Memory B cell (primary cell): ENCODE measurements at places on chromosomes 7 and 10.

DNA sequence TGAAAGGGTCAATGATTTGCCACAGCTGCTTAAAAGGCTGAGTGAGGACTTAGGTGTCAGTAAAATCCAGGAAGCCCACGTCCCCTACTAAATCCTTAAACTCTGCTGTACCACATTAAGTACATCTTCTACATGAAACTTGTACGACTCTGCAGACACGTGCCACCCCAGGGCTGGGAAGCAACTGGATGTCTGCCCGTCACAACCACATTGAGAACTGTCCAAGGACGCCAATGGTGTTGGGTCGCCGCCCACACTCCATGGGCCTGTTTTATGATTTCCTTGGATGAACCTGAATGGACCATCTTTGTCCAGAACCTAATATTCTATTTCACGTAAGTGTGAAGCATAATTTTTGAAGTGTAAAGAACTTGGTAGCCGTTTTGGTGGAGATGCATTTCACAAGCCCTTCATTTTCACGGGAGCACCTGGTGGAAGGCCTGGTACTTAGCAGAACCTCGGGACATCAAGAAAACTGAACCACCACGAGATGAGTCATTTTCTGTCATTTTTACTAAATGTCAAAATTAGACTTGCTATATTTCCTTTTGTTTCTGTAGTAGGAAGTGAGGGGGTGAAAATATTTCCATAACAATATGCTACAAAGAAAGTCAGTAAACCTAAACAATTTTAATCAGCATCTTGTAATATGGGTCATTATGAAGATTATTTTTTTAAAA is 134.9 kb downstream of the SFMBT2 start:
- DNase-seq, result no peak

DNA sequence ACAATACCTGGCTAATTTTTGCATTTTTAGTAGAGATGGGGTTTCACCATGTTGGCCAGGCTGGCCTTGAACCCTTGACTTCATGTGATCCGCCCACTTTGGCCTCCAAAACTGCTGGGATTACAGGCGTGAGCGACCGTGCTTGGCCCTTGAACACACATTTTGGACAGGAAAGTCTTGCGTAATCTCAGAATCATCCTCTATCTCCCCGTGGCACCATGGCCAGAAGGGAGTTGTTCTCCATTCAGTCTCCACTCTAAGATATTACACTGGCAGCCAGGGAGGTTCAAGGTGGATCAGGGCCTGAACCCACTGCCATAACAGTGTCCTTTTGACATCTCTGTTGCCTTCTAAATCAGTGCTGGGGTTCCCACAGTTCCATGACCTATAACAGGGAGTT is 29.2 kb upstream of the GALNTL5 start:
- no peak for DNase-seq

GRCh38 chr10:85547460-85548023 is 819.1 kb downstream of the GRID1 start:
- no peak for DNase-seq

GRCh38 chr7:27917774-27918314 is 177.9 kb downstream of the TAX1BP1 start:
- no peak for DNase-seq

DNA sequence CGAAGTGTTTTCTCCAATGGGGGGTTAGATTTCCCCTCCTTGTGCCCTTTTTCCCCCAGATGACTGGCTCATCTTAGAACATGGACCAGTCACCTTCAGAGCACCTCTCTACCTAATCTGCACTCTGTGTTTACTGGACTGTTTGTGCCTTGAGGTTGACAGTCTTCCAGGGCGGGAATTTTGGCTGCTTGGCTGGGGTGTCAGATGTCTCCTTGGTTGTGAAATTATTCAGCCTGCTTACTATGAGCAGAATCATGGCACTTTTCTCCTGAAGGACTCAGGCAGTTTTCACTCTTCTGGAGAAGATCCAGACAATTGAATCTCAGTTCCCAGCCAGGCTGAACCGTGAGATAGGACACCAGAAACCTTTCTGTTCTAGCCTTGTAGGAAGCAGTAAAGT is 60.3 kb upstream of the NFKB2 start:
- DNase-seq, result no peak

DNA sequence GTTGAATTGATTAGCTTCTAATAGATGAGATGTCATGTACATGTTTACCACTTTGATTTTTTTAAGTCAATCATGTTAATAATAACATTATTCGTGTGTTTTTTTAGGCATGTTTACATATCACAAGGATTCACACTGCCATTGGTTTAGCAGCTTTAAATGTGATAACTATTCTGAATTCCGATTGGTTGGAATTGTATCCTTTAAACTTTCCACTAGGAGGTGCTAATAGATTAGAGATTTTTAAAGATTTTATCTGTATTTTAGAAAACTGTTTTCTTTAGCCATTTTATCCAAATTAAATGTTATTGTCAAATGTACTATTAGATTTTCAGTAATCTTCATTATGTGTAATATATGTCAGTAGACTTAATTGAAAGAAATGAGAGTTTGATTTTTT is 83.2 kb downstream of the HECTD2 start:
- DNase-seq, result no peak

DNA sequence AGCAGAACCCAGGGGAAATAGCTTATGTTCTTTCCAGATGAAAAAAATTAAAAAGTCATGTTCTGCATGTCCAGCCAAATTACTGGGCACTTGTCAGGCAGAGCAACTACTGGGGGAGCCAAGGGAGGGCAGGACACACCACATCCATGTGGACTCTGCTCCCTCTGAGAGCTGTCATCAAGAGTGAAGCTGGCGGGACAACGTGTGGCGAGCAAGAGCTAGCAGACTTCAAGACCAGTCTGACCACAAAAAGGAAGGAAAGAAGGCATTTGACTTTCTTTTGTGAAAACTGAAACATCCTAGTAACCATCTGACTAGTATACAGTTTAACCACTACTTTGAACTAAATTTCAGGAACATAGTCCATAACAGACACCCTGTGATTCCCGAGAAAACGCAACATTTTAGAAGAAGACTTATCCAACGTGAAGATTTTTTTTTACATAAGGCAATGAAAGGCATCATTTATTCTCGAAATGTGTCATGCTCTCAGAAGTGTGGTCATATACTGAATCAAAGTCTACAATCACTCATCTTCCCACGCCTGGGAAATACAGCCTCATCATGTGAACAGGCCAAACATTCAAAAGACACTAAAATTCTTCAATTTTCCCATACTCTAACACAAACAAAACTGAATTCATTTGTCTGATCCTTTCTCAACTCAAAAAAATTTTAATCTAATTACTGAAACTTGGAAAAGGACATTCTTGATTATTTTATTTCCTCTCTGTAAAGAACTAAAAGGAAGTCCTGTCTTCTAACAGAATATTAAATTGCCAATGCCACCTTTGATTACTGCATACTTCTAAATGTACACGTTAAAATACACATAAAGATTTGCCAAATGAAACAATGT is 15.5 kb downstream of the CYTH3 start:
- DNase-seq, result no peak

DNA sequence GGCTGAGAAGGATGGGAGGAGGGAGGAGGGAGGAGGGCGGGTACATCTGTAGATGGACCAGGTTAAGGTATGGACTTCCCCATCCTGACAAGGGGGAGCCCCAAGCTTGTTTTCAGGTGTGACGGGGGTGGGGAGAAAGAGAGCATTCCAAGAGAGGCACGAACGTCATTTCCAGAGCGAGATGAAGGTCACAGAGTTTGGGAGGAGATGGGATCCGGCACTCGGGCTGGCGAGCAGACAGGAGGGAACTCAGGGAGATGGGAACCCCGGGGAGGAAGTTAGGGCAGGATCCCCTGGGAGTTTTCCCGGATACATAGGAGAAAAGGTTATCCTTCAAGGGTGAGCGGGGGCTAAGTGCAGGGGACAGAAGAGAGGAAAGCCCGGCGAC is 118.8 kb downstream of the CUX1 start:
- no peak for DNase-seq

DNA sequence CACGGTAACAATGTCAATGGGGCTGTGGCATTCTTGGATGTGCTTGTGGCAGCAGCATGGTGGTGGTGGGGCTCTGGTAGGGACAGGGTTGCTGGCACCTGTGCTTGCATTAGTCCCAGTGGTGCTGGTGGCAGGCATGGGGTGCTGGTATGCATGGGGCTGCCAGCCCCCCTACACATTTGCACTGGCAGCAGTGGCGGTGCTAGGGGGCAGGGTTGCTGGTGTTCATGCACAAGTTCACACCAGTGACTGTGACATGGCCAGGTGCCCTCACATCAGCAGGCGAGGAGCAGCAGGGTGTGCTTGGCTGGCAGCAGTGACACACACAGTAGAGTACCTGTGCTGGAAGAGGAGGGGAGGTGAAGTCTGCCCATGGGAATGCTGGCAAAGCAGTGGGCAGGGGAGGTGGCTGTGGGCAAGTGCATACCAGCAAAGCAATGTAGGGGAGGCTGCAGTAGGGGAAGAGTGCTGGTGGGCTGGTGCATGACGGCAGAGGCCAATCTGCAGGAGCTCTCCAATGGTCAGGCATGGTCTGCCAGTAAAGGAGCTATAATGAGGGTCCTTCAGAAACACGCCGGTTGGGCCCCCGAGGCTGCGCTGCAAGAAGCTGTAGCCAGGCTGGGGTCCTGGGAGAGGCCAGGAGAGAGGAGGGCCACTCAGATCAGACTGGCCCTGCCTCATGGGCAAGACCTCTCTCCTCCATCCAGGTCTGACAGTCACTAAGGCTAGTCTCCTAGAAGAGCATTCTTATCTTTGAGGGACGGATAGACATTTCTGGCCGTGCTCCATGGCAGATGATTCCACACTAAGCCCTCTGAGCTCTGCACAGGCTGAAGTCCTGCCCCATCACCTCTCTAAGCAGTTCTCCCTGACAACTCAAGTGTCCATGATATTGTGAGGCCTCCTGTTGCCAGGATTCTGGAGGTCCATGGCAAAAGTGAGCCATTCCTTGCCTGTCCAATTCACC is 406.4 kb downstream of the SEMA3D start:
- DNase-seq, result no peak

DNA sequence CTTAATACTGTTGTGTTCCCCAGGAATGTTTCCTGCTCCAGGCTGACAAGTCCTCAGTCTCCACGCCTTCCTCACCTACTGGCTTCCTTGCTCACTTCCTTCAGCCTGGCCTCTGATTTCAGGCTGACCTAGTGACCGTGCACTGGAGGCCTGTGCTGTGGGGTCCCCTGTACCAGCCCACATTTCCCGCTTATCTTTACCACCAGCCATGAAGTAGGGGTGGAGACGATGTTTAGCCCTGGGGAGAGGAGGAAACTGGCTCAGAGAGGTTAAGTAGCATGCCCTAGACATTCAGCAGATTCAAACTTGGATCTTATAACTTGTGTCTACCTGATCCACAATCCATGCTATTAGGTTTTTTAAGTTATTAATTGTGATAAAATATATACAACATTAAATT is 4.8 kb upstream of the ZNF488 start:
- no peak for DNase-seq

DNA sequence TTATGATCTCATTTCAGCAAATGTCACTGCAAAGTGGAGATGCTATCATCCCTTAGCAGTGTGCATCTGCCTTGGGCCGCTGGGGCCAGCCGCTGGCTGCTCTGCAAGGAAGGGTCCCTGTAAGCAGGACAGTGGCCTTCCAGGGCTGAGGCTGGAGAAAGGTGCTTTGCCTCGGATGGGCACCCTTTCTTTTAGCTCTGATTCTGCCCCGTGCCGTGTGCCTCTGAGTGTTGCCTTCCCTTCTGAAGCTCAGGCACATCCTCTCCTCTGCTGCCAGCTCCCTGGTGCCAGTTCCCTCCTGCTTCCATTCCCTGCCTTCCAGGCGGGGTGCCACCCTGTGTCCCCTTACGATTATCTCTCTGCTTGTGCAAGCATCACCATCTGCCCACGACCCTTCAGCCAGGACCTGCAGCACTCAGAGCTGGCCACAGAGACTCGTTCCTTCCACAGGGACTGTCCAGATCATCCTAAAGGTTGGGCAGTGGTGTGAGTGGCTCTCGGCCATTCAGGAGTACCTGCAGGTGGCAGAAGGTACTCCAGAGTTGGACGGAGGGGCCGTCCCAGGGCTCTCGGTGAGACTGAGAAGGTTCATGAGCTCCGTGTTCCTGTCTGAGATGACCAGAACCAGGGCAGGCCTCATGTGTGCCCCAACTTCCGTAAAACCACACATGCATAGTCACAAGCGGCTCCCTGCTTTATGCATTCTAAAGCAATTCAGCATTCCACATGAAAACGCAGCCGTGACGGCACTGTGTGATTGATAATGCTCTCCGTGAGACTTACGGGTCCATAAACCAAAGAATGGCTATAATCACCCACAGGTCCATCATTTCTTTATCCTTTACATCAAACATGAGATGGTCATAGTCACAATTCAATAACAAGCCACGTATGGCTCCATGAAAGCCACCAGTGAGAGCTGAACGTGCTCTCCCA is 371.4 kb downstream of the DNAJB6 start:
- no peak for DNase-seq

- no peak for DNase-seq
These were observed 1.2 kb upstream of the SGMS1 start for GRCh38 chr10:50624866-50625501.

DNA sequence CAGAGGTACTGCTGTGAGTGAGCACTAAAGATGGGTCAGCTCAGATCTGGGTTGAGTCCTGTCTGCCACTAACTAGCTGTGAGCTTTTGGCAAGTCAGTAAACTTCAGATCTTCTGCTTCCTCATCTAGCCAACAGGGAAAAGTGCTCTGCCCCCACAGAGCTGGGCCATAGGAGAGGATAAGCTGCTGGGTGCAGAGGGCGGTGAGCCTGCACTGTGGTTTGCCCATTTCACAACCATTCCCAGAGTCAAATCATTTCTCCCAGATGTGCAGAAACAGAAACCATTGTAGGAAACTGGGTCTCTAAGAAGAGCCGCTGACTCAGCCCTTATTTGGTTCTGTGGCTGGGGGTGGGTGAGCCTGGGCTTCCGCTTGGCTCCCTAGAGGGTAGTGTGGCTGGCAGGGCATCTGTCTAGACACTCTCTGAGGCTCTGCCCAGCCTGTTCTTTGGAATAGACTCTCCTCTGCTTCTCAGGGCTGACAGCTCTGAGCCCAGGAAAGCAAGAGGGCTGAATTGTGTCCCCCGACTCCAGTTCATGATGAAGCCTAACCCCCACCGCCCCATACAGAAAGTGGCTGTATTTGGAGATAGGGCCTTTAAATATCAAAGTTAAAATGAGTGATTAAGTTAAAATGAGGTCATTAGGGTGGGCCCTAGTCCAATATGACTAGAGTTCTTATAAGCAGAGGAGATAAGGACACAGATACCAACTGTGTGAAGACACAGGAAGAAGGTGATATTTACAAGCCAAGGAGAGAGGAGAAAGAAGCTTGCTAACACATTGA is 29.5 kb upstream of the ARHGAP22 start:
- DNase-seq, result peak; percentile 71

GRCh38 chr10:30247704-30248103 is 101.4 kb downstream of the MTPAP start:
- DNase-seq, result peak; percentile 2
